ENCODE measurements at places on chromosomes 7 and 10.
A peak's percentile ranks its signal among the peaks of the same experiment; 100 is the strongest.

- DNase-seq = no peak
Measured at GRCh38 chr7:19116121-19117090, 1.0 kb downstream of the TWIST1 start.

GRCh38 chr10:113069595-113069994 lies 119.5 kb downstream of the TCF7L2 start:
- peak; percentile 43 for DNase-seq

DNA sequence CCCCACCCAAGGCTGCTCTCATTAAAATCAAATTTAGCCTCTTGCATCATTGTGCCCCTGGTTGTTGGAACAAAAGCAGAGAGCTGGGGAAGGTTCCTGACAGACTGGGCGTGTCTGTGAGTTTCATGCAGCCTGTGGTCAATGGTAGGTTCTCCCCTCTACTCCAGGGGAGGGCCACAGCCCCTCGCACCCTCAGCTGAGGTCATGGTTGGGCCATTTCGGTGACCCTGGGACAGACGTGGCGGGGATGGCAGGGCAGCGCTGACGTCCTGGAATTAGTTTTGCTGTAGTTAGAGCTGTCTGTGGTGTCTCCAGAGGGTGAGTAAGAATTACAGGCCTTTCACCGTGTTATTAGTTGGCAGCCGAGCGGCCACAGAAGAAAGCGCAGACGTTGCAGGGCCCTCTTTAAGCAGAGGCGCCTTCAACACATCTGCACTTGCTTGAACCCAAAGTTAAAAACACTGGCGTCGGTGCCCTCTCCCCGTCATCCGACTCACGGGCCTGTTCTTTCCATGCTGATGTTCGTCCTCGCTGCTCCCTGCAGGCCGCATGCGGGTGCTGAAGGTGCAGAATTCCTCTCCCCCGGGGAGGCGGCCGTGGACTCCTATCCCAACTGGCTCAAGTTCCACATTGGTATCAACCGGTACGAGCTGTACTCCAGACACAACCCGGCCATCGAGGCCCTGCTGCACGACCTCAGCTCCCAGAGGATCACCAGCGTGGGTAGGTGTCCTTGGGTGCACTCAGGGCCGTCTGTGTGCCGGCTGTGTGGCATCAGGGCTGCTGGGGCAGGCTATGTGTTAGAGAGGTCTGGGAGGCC lies 2.8 kb downstream of the FAM20C start:
- peak; percentile 32 for DNase-seq

GRCh38 chr10:125692196-125692595 lies 9.2 kb upstream of the TEX36 start:
- peak; percentile 54 for DNase-seq

DNA sequence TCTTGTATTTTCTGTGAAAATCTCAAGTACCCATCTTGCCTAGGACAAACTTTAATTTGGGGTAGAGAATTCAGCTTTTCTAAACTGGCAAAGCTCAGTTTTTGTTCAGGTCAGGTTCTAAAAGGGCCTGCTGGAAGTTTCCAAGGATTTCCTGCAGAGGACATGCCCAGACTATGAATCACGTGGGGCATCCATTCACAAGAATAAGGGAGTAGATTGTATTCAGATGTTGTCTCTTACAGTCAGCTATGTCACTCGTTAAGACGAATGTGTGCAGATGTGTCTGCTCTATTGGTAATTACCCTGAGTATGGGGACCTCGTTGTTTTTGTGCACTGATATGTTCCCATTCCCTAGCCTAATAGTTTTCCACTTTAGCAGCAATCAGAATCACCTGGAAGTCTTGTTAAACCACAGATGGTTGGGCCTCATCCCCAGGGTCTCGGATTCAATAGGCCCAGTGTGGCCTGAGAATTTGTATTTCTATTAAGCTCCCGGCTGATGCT lies 81.0 kb upstream of the ITPRID1 start:
- DNase-seq = peak; percentile 63

DNA sequence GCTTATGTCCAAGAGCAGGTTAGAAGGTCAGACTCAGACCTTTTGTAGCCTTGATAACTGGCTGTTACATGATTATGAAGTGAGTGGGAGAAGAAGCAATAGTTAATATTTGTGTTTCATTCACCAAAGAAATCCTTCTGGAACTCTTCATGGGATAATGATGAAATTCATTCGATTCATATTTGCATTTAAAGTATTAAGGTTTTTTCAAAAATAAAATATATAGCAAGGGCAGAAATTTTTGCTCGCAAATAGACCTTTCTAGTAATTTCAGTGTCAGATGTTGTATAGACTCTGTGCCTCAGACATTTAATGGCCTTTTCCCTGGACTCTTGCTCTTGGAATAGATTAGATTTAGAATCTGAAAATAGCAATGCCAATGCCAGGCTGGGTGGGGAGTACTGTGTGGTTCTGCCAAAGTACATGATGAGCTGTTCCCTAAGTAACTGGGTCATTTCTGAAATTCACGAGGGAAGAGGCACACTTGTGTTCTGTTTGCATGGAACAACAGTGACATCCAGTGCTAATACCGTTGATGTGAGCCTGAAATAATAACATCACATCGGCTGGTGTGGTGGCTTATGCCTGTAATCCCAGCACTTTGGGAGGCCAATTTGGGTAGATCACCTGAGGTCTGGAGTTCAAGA lies 119.2 kb downstream of the MBL2 start:
- no peak for DNase-seq

DNA sequence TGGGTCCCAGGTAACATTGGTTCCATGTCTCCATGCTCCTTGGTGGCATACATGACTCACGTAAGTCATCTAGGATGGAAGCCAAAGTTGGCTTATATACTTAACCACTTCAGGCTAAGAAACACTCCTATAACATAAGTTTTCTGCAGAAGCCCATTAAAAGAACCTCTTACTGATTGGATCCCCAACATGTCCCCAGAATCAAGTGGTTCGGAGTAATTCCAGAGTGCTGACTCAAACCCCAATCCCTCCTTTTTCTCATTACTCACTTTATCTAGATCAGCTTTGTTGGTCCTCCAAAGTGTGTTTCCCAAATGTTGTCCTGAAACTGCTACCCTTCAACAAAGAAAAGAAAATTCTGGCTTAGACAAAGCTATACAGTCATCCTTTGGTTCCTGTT lies 10.1 kb upstream of the ATOH7 start:
- DNase-seq = peak; percentile 31

GRCh38 chr7:157545681-157546060 lies 208.9 kb downstream of the DNAJB6 start:
- no peak for DNase-seq

GRCh38 chr10:29946953-29947700 lies 112.3 kb downstream of the JCAD start:
- DNase-seq = peak; percentile 94

DNA sequence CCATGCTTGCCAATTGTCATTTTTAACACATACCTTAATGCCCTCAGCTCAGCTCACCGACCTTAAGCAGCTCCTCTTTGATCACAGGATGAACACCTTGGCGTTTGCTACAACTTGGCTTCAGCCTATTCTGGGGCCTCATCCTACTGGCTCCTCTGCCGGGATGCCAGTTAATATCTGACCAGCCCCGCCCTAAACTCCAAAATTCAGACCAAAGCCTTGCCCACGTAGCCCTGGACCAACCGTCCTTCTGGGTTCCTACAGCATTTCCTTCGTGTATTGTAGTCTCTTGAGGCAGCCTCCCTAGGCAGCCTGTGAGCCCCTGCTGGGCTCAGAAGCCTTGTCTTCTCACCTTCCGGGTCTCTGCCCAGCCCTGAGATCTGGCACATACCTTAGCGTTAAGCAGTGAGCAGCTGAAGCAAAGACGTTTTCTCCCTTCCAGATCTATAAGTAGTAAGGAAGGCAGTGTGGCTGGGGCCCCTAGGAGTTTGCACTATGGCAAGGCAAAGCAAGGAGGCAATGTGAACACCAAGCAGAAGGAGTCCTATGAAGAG lies 836 bp downstream of the ENO4 start:
- DNase-seq = no peak

DNA sequence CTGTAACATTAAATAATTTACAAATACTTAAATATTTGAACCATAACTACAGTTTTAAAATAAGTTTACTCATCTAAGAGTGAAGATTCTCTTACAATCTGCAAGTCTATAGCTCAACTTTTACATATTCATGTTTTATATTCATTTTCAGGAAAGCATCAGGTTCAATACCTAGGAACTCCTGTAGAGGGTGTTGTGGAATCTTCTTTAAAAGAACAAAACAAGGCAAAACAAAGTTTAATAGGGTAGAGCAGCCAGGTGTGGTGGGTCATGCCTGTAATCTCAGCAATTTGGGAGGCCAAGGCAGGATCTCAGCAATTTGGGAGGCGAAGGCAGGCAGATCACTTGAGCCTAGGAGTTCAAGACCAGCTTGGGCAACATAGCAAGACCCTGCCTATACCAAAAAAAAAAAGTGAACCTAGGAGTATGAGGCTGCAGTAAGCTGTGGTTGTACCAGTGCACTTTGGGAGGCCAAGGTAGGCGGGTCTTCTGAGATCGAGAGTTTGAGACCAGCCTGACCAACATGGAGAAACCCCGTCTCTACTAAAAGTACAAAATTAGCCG lies 45.1 kb downstream of the ST8SIA6 start:
- peak; percentile 14 for DNase-seq

GRCh38 chr7:36591636-36592035 lies 132.7 kb downstream of the AOAH start:
- no peak for DNase-seq

- no peak for DNase-seq
Measured at GRCh38 chr10:35559416-35559815, 45.7 kb upstream of the GJD4 start.

DNA sequence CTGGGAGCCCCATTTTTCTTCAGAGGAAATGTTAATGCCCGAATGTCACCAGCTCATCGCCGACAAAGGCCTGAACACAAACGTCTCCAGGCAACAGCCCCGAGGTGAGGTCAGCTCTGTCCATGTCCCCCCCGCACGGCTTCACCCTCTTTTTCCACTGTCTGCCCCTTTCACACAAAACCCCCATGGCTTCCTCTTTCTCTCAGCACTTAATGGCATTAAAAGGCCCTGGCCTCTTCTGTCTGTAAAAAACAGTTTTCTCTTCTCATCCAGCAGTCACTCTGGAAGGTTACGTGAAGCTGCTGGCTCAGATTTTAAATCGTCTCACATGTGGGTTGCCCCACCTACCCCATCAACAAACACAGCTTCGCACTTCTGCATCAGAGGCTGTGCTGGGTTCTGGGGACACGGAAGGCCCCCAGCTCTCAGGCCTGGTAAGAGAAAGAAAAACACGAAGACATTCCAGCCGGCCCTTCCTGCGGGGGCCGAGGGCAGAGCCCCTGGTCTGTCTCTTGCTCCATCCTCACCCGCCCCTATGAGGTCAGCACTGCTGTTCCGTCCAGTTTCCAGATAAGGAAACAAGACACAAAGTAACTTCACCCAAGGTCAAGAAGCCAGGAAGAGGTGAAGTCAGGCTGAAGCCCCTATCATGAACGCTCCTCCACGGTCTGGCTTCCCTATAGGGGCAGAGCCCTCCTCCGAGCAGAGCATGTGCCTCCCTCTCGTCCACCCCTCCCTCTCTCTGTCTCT lies 91.1 kb upstream of the PDGFA start:
- no peak for DNase-seq

GRCh38 chr10:86262688-86263181 lies 103.9 kb downstream of the GRID1 start:
- no peak for DNase-seq

DNA sequence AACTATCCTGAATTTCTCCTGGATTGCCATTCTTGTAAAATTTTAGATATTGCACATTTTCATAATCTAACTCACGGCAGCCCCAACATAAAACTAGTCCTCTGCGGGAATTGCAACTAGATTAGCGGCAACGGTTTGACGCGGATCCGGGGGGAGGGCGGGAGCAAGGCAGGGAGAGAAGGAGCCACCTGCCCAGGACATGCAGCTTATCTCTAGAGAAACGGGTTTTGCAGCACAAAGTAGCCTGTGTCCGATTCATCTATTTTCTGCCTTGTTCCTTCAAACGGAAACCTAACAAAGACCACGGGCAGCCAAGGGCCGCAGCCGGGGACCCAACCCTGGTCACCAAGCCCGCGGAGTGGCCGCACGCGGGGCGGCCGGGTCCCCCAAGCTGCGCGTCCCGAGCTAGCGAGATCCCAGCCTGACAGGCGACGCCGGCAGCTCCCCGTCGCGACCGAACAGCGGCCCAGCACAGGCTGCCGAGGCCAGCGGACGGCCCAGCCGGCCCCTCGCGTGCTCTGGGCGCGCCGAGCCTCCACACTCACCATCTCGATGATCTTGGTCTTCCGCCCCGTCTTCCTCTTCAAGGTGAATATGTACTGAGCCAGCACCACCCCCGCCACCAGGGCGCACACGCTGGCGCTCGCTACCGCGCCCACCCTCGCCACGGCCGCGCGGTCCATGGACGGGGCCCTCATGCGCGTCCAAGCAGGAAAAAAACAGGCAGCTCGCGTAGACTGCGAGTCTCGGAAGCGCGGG lies at the start of gene NT5C3A:
NT5C3A (minus strand) TSS at position 754 of the 759 bp plus-strand sequence; CDS start at position 683, 71 bp downstream.
- DNase-seq = peak; percentile 22

Data from fibroblast of upper back skin (primary cell).